ENCODE measurements at places on chromosomes 6 and 20.

DNA sequence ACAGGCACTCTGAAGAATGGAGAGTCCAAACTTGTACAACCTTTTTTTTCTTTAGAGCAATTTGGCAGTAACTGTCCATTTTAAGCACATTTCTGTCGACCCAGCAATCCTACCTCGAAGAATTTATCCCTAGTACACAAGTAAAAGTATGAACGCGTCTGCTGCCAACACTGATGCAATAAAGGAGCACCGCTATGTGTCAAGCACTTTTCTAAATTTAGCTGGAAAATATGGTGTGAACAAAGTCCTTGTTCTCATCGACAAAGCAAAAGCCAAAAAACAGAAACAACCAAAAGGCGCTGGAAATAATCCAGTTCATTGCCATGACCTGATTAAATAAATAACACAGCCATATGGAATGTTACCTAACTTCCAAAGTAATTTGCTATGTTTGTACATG is 1.1 kb downstream of the DPM1 start:
- DNase-seq, result no peak

DNA sequence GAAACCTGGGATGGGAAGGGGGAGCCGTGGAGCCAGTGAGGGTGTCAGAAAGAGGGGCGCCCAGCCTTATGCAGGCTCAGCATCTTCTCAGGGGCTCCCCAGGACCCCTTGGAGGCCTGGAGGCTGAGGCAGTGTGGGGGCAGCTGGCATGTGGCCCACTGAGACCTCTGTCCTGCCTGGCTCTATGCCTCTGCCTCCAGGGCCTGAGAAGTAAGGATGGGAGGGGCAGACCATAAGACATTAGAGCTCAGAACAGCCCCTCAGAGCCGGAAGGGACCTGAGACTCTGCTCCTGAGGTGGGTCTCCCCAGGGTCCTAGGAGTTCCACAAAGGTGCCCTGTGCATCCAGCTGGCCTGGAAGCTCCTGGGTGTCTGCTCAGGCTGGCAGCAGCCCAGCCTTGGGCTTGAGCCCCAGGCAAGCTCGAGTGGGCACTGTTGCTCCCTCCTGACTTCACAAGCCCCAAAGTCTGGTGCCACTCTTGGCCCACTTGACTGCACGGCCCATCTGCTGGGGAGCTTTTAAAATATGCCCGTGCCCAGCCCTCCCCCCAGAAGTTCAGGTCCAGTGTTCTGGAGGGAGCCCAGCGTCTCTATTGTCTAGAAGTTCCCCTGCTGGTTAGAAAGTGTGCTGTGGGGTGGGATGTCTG is 126.8 kb downstream of the GRM4 start:
- DNase-seq, result no peak

- no peak for DNase-seq
Observed at GRCh38 chr6:31135710-31136109, 3.2 kb downstream of the PSORS1C2 start.

DNA sequence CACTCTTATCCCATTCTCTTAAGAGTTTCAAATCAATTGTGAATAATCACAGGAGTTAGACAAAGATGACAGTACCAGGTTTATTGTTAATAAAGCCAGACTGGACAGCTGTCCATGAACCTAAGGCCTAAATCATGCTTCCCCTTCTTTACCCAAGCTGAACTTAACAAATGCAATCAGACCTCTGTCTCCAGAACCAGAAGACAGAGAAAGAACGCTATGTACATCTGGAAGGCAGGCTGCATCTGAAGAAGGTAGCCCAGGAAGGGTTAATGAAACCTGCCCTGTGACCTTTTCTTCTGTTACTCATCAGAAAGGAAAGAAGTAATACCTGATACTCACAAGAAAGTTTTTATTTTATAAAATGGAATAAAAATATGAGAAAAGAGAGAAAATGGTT is 118.6 kb downstream of the EYA4 start:
- DNase-seq, result no peak

GRCh38 chr6:152273638-152274037 is 363.5 kb downstream of the SYNE1 start:
- DNase-seq, result no peak

GRCh38 chr6:119350202-119350951 is 816 bp upstream of the MAN1A1 start:
- DNase-seq, result no peak

DNA sequence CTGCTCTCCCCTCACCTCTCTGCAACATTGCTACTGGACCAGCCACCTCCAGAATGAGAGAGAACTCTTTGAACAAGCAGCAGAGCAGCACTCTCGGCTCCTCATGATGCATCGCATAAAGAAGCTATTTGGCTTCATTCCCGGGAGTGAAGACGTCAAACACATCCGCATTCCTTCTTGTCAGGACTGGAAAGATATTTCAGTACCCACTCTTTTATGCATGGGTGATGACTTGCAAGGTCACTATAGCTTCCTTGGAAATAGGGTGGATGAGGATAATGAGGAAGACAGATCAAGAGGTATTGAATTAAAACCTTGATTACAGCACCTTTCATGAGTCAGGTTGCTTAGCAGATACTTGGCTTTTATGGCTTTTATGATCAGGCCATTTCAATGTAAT is 4.3 kb downstream of the CALHM4 start:
- DNase-seq, result no peak

DNA sequence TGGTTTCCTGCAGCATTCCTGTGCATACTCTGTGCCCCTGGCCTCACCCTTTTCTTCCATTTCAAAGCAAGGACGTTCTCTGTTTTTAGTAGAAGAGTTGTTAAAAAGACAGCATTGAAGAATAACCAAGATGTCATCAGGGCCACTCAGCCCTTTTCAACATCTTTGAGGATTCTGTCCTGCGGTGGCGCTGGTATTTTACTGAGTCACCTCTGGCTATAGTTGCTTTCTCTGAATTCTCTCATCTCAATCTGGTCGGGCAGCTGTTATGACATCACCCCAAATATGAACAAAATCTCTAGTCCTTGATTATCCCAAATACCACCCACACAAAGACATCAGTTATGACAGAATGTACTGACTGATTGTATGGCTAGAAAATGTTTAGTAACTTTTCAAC is 204.2 kb downstream of the GRIK2 start:
- no peak for DNase-seq

- no peak for DNase-seq
Observed at GRCh38 chr20:9977629-9978028, 57.2 kb upstream of the ANKEF1 start.

DNA sequence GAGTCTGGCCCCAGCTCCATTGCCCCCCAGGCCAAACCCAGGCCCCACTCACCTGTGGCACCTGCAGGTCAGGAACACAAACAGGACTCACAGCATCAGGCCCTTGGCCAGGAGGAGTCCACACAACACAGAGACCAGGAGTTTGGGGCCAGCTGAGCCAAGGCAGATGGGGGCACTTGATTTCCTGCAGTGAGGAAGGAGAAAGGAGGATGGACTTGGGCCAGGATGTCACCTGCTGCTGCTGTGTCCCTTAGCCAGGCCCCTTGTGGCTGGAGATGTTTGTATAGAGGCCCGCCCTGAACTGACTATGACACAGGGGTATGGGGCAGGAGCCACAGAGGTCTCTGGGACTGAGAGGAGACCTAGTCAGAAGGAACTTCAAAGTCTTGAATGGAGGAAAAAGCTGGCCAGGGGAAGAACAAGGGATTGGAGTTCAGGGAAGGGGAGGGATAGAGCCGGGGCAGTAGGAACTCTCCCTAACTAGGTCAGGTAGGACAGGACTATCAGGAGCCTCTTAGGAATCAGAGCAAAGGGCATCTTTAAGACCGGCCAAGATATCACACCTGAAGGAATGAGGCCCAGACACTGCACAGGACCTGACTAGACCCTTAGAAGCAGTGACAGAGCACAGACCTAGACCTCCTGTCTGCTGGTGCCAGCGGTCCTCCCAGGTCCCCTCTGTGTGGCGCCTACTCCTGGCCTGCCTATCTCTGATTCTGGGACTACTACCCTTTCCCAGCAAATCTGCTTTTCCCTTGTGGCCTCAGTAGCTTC is 8.8 kb upstream of the TREML2 start:
- DNase-seq, result no peak

DNA sequence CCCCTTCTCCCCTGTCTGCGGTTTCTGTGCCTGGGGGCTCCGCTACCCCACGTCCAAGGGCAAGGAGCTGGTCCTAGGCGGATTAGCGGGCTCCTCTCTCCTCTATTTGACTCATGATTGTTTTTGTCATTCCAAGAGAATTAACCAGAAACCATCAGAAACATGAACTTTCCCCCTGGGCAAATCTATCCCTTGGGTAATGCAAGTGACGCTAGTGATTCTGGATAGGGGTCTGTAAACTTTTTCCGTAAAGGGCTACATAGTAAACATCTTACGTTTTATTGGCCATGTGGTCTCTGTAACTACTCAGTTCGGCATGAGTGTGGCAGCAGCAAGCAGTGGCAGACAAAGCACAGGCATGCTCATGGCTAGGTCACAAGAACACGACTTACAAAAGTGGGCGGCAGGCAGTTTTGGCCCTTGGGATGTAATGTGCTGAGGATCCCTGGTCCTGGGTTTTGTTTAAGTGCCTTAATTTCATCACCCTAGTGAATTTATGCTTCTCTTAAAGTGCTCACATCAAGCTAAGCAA is 654 bp downstream of the CST11 start:
- DNase-seq, result no peak

GRCh38 chr20:46108435-46108841 is 9.7 kb upstream of the CD40 start:
- DNase-seq, result no peak

- peak; percentile 96 for DNase-seq
Observed at GRCh38 chr6:7261032-7261841, 51.8 kb downstream of the SSR1 start.

DNA sequence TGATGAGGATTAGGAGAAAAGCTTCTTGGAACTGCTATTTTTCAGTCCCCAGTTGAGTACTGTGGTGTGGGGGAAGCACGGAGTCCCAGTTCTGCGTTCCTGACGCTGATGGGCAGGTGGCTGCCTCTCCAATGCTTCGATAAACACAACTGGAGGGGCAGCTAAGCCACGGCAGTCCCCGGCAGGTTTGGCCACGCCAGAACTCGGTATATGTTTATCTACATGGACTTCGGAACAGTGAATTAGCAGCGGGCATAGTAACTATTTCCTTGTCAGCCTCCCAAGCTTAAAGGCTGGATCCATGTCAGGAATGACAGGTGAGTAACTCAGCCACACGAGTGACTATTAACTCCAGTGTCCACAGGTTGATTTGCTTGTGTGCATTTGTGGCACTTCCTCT is 354.4 kb downstream of the ZFAND3 start:
- DNase-seq, result no peak

GRCh38 chr6:7213416-7213815 is 99.6 kb downstream of the SSR1 start:
- DNase-seq, result no peak

GRCh38 chr20:31860390-31861134 is 9.8 kb downstream of the DUSP15 start:
- DNase-seq, result no peak

GRCh38 chr6:144681334-144681733 is 396.2 kb downstream of the UTRN start:
- no peak for DNase-seq

DNA sequence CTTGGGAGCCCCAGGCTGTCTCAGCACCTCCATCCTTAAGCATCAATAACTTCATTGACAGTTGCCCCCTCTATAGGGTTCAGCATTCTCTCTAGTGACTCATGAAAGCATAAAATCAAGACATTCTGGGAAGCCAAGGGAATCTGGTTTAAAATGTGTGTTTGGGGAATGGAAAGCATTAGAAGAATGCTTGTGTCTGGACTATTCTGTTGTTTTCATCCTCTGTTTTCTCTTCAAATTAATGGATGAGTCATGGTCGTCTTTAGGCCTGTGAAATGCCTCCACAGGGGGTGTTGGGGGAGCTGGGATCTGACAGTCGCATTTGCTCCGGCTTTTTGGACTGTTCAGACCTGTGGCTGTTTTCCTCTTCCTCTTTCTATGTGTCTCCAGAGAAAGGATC is 279.7 kb downstream of the CDC5L start:
- DNase-seq, result no peak

DNA sequence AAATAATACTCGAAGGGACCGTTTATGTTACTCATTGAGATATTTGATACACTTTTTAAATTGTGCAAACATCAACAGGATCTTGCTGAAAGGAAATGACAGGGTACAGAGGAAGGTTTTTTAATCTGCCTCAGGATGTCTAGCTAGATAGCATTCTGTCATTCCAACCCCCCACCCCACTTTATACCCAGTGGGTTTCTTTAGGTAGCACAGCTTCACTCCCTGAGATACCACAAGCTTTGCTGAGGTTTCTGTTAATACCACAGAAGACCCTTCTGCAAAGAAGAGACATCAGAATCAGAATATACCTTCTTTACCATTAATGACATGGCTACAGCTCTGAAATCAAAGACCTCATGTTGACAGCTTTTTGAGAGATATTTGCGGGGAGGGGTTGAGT is 1.3 kb downstream of the PHACTR2 start:
- DNase-seq, result no peak

DNA sequence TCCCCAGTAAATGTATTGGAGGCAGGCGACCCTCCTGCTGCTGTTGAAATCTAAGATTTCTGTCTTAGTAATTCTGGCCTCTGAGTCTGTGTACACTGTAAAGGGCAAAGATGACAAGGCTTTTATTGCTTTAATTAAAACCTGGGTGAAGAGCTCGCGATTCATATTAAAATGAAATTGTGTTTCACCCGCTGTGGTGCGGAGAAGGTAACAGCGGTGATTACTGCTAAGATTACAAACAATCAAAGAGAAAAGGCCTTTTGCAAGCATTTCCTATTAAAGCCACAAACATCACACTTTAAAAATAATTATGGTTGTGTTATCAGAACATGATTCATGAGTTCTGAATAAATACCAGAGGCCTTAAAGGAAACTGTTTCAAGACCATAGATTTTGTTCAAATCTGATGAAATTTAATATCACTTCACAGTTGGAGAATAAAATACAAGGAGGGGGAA is 69.3 kb downstream of the TOX2 start:
- no peak for DNase-seq

- DNase-seq, result no peak
Observed at GRCh38 chr6:106874481-106874880, 100.0 kb downstream of the CD24 start.

GRCh38 chr6:111562246-111562645 is 43.4 kb downstream of the TRAF3IP2 start:
- DNase-seq, result no peak

DNA sequence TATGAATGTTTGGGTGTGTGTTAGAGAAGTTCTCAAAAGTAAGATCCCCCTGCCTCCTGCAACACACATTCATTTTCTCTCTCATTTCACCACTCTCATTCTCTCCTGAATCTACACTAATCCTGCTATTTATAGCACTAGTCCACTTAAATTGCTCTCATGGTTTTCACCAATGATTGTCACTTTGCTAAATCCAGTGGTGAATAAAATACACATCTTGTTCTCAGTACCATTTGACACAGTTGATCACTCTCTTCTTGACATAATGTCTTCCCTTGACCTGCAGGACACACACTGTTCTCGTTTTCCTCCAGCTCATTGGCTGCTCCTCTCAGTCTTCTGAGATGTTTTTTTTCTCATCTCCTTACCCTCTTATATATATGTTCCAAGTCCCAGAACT is 32.1 kb downstream of the TENT5A start:
- no peak for DNase-seq

- no peak for DNase-seq
Observed at GRCh38 chr6:73506246-73506645, 14.6 kb downstream of the EEF1A1 start.

Data from NCI-H1694 (cell line).